H1 (cell line): ENCODE measurements at places on chromosomes 5 and 9. TPM values are rescaled to one million over a fixed set of nuclear protein-coding genes. Genes with fewer than 3 reads are reported as not detected.

- H3K27ac ChIP-seq = 0 out of 2 replicates have a peak overlapping the region, but pooled peaks have one; percentile 56
- H3K36me3 ChIP-seq = no peaks in the 10 kb centered on the region
- H3K4me3 ChIP-seq = peak overlapping the region; percentile 97
- H3K4me1 ChIP-seq = no peaks in the 10 kb centered on the region; the same call in 1 of the 2 replicates
- H3K27me3 ChIP-seq = no peaks in the 10 kb centered on the region
Observed at GRCh38 chr9:122930541-122931225, 629 bp downstream of the ZBTB26 start.

GRCh38 chr5:84881737-84882136 lies 497.1 kb upstream of the EDIL3 start:
- DNase-seq = no peak
- H3K4me1 ChIP-seq = no peaks in the 10 kb centered on the region
- H3K4me3 ChIP-seq = no peak overlapping the region
- H3K27ac ChIP-seq = no peak overlapping the region

Gene CCL28
- 0.95 and 1.1 TPM in 2 replicates for polyA plus RNA-seq

DNA sequence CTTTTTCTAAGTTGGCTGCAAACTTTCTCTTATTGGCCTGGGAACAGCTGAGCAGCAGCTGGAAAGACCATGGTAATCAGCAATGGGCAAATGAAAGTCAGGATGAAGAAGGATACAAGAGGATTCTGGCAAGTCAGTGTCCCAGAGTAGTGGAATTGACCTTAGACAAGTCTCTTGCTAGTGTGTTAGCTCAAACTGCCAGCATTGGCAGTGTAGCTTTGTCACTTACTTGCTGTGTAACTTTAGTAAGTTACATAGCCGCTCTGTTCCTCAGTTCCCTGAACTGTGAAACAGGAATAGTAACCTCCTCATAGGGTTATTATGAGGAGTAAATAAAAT lies 3.6 kb downstream of the ALDH1A1 start:
- H3K27me3 ChIP-seq = no peaks in the 10 kb centered on the region
- DNase-seq = no peak
- H3K27ac ChIP-seq = no peak overlapping the region

DNA sequence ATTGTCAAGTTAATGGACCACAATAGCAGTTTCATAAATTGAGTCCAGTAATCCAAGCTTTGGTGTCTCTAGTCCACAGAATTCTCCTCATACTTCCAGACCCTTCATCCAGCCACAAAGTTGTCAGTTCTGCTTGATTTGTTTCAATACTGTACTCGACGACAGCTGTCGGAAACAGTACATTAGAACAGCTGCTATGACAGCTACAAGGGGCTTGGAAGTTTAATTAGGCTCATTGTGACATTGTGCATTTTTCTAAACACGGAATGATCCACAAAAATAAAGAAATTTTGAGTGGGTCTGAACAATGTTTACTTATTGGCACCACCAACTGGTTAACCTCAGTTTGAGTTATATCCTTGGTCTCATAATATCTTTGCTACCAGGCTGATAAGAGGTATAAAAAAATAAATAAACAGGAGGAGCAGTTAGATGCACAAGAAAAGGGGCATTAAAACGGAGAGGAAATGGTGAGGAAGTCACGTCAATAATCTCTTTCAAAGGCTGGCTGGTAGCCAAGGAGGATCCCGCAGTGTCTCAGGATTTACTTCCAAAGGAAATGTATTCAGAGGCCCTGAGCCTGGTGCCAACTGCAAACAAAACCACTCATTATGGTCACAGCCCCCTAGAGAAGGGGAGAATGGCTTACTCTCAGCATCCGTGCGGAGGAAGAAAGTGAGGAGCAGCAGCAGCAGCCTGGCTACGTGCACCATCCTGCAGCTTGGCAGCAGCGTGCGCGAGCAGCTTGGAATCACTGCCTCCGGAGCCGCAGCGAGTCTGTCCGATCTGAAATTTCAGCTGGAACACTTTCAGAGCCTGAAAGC lies 933.8 kb upstream of the DMAC1 start:
- H3K36me3 ChIP-seq = no peaks in the 10 kb centered on the region
- H3K27me3 ChIP-seq = no peaks in the 10 kb centered on the region
- H3K4me3 ChIP-seq = peak overlapping the region; percentile 12; the same call in 1 of the 2 replicates
- peaks cover 14% of the 10 kb centered on the region for H3K4me1 ChIP-seq

GRCh38 chr9:35688558-35689541 lies 875 bp downstream of the TPM2 start:
- peaks cover 6% of the 10 kb centered on the region for H3K4me1 ChIP-seq
- H3K27ac ChIP-seq = peak overlapping the region; percentile 54; the same call in 1 of the 2 replicates
- H3K27me3 ChIP-seq = no peaks in the 10 kb centered on the region
- peak overlapping the region; percentile 72 for H3K4me3 ChIP-seq
- H3K36me3 ChIP-seq = peaks cover 22% of the 10 kb centered on the region

Gene IFNK
- polyA plus RNA-seq = not detected in 2 replicates
